ENCODE measurements at places on chromosomes 5 and 9.

DNA sequence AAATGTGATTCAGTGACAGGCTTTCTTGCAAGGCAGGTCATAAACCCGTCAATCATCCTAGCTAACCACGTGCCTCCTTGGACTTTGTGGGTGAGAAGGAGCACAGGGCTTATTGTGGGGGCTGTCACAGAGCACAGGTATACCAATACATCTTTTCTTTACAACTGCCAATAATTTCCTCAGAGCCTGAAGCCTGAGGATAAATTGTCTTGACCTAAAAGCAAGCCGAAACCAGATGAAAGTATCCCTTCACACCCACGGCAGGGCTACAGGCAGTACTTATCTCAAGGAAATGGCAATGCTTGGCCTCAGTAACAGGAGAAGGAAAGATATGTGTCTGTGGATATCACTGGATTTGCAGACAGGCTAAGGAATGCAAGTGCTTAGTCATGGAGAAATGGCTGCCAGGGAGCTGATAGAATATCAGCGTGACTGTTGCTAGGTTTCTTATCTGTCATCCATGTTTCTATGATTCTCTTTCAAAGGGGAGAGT is 90.3 kb upstream of the ZNF366 start:
- no peak for DNase-seq

DNA sequence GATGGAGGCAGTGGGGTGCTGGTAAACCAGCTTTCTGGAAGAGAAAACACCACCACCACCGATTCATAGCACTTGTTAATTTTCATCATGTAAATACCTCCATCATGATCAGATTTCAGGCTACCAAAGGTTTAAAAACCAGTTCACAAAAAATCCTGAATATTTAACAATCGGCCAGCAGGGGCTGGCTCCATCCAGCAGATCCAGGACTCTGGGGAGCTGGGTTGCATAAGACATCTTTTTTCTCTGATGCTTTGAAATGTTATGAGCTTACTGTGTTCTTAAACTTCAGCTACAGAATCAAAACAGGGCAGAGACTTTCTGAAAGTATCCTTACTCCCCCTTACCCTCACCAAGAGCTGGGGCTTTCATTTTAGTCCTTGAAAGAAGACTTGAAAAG is 14.6 kb upstream of the RNF183 start:
- no peak for DNase-seq

- DNase-seq = peak; percentile 65
Measured at GRCh38 chr9:14693251-14693861, at the start of gene ZDHHC21. ZDHHC21 (minus strand) TSS chr9:14693432; CDS start chr9:14674340, 19,092 bp downstream.

GRCh38 chr5:54845567-54845941 is 139.8 kb downstream of the ESM1 start:
- DNase-seq = no peak

- DNase-seq = no peak
Measured at GRCh38 chr9:118330191-118330986, 626.2 kb downstream of the TLR4 start.

- DNase-seq = no peak
Measured at GRCh38 chr9:134403292-134403681, 77.0 kb downstream of the RXRA start.

- DNase-seq = no peak
Measured at GRCh38 chr9:98809311-98810101, 2.0 kb downstream of the GALNT12 start.

DNA sequence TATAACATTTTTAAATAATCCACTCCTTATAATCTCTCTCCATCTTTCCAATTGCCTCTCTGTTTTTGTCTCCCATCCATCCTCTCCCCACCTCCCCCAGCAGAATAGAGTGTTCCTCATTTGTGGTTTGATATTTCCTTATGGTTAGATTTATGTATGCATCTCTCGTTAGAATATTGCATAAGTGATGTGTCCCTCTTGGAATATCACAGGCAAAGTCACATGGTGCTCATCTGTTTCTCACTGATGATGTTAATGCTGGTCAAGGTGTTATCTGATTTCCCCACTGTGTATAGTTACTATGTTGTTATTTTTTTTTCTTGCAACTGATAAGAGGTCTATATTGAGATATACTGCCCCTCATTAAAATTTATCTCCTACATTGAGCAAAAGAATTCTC is 3.1 kb upstream of the LRRC70 start:
- no peak for DNase-seq

GRCh38 chr5:59340637-59341036 is 552.9 kb downstream of the PDE4D start:
- no peak for DNase-seq

DNA sequence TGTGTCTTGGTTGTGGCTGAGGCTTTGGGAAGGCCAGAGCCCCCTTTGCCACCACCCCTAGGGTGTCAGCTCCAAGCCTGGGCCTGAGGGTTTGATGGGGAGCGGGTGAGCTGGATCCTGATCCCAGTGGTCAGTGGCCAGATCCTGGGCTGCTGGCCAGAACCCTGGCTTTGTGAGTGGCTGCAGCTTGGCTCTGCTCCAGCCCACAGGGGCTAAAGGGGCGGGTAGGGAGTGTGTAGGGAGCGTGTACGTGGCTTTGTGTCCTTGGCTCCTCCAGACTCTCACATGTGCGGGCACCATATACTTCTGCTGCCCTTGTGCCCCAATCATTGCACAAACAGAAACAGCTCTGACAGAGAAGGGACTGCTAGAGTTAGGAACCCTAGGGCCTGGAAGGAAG is 1.2 kb upstream of the IL11RA start:
- DNase-seq = no peak

DNA sequence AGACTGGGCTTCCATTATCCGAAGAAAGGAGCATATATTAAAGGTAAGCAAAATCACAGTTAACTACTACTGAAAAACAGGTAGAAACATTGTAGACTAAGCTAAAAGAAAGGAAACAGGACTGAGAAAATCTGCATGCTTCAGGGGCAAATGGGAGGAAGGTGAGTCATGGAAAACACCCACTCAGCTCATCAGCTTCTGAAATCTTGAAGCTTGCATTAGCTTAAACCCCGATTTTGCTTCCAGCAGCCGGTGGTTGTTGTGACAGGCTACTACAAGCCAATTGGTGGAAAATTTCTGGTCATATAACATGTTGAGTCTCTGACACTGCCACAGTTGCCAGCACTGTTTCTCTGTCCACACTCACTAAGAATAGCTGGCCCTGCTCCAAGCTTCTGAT is 179.6 kb upstream of the PUM3 start:
- DNase-seq = no peak

- DNase-seq = peak; percentile 31
Measured at GRCh38 chr9:134324359-134325095, 1.7 kb upstream of the RXRA start.

GRCh38 chr9:37989701-37990100 is 79.3 kb downstream of the SHB start:
- DNase-seq = no peak

GRCh38 chr5:91272858-91273257 is 110.3 kb downstream of the ARRDC3 start:
- DNase-seq = no peak

GRCh38 chr5:111975133-111975532 is 218.1 kb upstream of the NREP start:
- DNase-seq = no peak

- no peak for DNase-seq
Measured at GRCh38 chr5:31329715-31330114, 136.2 kb downstream of the CDH6 start.

GRCh38 chr5:947626-948471 is 55.2 kb downstream of the TRIP13 start:
- no peak for DNase-seq

DNA sequence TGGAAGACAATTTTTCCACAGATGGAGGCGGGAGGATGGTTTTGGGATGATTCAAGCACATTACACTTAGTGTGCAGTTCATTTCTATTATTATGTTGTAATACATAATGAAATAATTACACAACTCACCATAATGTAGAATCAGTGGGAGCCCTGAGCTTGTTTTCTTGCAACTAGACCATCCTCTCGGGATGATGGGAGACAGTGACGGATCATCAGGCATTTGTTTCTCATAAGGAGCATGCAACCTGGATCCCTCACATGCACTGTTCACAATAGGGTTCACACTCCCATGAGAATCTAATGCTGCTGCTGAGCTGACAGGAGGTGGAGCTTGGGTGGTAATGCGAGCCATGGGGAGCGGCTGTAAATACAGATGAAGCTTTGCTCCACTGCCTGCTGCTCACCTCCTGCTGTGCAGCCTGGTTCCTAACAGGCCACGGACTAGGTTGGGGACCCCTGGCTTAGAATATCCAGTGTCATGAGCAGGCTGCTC is 1.6 kb downstream of the STKLD1 start:
- DNase-seq = no peak

GRCh38 chr5:148846930-148847329 is 20.5 kb downstream of the ADRB2 start:
- no peak for DNase-seq

GRCh38 chr9:135346438-135347050 is 133.0 kb upstream of the PPP1R26 start:
- no peak for DNase-seq

DNA sequence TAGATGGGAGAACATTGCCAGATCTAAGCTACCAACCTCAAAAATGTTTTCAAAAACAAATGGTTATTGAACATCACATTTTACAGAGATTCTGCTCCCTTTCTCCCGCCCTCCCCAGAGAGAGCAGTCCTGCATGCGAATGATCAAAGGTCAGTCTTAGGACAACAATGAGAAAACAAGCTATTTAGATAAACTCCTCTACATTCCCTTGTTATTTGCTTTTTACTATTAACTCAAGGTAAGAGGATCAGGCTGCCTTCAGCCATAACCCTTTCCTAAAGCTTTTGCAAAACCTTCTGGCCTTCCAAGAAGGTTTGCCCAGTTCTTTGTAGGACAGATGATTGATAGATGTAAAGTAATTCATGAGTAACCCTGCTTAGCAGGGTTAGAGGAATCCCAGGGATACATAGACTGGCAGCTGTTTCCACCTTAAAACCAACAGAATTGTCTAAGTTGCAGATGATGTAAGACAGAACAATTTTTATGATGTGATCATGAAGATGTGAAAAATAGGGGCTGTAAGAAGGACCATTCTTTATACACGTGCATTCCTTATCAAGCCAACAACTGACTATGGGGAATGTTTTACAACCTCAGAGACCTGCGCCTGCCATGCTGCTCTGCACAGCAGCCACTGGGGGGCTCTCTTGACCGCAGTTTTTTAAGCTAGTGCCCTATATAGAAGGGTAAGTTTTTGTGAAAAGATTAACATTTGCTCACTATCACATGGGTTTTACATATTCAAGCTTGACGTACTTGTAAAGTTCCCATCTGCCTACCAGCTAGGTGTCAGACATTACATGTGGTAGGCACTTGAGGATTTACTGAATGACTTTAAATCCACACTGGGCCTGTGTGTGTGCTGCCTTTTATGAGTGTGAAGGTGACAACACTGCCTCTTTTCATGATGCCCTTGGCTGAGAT is 2.3 kb upstream of the ZNF782 start:
- peak; percentile 80 for DNase-seq

DNA sequence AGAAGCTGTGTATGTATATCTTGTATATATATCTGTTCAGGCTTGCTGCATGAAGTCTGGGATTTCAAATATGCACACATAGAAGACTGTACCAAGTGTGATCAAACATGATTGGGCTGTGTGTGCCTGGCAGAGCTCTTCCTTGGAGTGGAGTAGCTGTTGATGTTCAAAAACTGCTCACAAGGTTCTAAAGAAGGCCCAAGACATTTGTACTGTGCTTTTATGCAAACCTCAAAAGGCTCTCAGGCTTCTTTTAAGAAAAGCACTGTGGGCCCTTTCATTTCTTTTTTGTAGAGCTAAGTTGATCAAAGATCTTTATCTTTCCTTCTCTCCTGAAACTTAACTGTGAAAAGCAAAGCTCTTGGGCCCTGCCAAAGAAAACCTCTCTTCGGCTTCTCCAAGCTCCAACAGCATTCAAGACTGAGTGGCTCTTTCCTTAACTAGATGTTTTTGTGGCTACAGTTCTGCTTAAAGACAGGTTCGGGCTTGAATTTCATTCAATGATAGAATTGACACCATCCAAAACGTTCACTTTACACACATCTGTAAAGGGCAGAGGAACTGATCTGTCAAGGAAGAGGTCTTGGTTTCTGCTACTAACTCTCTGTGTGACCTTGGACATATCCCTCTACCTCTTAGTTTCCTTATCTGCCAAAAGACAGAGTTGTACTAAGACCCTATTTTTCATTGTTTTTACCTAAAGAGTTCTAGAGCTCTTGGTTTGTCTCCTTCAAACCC is 105.8 kb upstream of the IL6ST start:
- peak; percentile 42 for DNase-seq

GRCh38 chr9:129174102-129174723 is 3.8 kb downstream of the IER5L start:
- peak; percentile 89 for DNase-seq

GRCh38 chr9:124259158-124259808 is 1.5 kb downstream of the NEK6 start:
- no peak for DNase-seq

DNA sequence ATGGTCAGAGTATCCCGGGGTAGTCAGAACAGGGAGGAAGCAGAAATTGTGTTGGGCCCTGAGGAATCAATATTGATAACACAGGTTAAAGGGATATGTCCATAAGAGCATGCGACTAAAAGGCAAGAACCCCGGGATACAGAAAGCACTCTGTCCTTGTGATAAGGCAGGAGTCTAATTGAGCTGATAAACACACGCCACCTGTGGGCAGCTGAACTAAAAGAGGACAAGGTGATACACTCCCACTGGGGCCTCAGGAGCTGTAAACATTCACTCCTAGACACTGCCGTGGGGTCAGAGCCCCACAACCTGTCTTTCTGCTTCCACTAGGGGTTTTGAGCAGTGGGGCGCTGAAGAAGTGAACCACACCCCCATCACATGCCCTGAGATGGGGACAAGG is 144.7 kb upstream of the MPDZ start:
- DNase-seq = no peak

DNA sequence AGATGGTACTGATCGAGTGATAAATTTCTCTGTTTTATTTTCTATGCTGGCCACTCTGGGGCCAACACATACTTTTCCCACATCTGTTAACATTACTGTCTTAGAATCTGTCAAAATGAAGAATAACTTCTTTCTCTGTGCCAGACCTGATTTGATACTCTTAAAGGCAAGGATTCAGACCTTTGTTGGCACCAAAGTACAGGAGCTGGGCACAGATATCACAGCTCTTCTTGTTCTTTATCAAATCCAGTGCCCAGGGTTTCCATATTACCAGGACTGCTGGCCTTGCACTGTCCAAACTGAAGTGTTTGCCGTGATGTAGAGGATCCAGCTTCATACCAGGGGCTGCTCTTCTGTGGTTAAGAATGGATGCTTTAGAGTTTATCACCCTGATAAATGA is 20.9 kb downstream of the ZNF474 start:
- no peak for DNase-seq

- DNase-seq = no peak
Measured at GRCh38 chr5:180097163-180097894, 25.8 kb upstream of the RNF130 start.

- DNase-seq = peak; percentile 1
Measured at GRCh38 chr9:134189145-134189469, 24.7 kb upstream of the RNU6ATAC start.

DNA sequence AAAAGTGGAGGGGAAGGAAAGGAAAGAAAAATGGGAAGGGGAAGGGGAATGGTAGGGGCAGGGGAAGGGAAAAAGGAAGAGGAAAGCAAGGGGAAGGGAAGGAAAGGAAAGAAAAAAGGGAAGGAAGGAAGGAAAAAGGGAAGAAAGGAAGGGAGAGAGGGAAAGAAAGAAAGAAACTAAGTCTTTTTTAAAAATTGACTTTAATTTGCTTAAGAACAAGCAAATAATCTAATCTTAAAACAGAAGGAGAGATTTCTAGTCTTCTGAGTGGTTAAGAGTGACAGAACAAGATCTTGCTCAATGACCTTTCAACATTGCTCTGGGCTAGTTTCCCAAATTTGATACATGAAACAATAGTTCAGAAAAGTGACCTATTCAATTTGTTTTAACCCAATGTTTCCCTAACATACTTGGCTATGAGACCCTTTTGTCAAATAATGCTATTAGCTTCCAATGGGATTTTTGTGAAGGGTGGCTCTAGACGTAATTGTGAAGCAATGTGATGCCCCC is 33.4 kb upstream of the GLIS3 start:
- DNase-seq = no peak
